ENCODE measurements at places on chromosomes 3 and 15. TPM values are rescaled to one million over a fixed set of nuclear protein-coding genes. Genes with fewer than 3 reads are reported as not detected.

CYP1A2 gene
- not detected for total RNA-seq

GOLGA8J gene
- total RNA-seq, result 0.23 TPM

CD96 gene
- total RNA-seq, result not detected

RBP2 gene
- total RNA-seq, result not detected

TNNC1 gene
- not detected for total RNA-seq

CACNA1D gene
- 30.9 TPM for total RNA-seq

FURIN gene
- 9.9 TPM for total RNA-seq

TOPBP1 gene
- 42.7 TPM for total RNA-seq

CCDC191 gene
- 10.6 TPM for total RNA-seq

EDEM1 gene
- total RNA-seq, result 6.7 TPM

COL8A1 gene
- total RNA-seq, result 1.8 TPM

MST1R gene
- total RNA-seq, result 0.92 TPM

TAGLN3 gene
- total RNA-seq, result 103 TPM

RTP2 gene
- not detected for total RNA-seq

BFSP2 gene
- not detected for total RNA-seq

ECE2 gene
- 18.7 TPM for total RNA-seq

SLC22A13 gene
- total RNA-seq, result 0.69 TPM

SLC9A9 gene
- total RNA-seq, result 13.4 TPM

AADAC gene
- total RNA-seq, result not detected

DNAH1 gene
- total RNA-seq, result 2.5 TPM

SNUPN gene
- total RNA-seq, result 24.5 TPM

CAMK1 gene
- total RNA-seq, result 53.5 TPM

CBLB gene
- 23.8 TPM for total RNA-seq

ACKR4 gene
- total RNA-seq, result not detected

OXSR1 gene
- 52.4 TPM for total RNA-seq

FXR1 gene
- total RNA-seq, result 172 TPM

KIF7 gene
- 5.1 TPM for total RNA-seq

PPARG gene
- 3.0 TPM for total RNA-seq

CPB1 gene
- not detected for total RNA-seq

PPM1L gene
- 78.7 TPM for total RNA-seq

LRRC2 gene
- 1.2 TPM for total RNA-seq

PLA2G4E gene
- not detected for total RNA-seq

CNTN4 gene
- total RNA-seq, result 96.0 TPM

NEK11 gene
- total RNA-seq, result 44.1 TPM

LPP gene
- 16.1 TPM for total RNA-seq

CHRNA7 gene
- total RNA-seq, result 12.7 TPM

PLOD2 gene
- 45.0 TPM for total RNA-seq

RAB27A gene
- 4.6 TPM for total RNA-seq

LSMEM2 gene
- 1.2 TPM for total RNA-seq

EPHB3 gene
- total RNA-seq, result 20.5 TPM

UBE2E2 gene
- total RNA-seq, result 46.4 TPM

LRCH3 gene
- 75.0 TPM for total RNA-seq

SPINK8 gene
- total RNA-seq, result not detected
